ENCODE measurements at places on chromosomes 6 and 20. TPM values are rescaled to one million over a fixed set of nuclear protein-coding genes. Genes with fewer than 3 reads are reported as not detected.

DNA sequence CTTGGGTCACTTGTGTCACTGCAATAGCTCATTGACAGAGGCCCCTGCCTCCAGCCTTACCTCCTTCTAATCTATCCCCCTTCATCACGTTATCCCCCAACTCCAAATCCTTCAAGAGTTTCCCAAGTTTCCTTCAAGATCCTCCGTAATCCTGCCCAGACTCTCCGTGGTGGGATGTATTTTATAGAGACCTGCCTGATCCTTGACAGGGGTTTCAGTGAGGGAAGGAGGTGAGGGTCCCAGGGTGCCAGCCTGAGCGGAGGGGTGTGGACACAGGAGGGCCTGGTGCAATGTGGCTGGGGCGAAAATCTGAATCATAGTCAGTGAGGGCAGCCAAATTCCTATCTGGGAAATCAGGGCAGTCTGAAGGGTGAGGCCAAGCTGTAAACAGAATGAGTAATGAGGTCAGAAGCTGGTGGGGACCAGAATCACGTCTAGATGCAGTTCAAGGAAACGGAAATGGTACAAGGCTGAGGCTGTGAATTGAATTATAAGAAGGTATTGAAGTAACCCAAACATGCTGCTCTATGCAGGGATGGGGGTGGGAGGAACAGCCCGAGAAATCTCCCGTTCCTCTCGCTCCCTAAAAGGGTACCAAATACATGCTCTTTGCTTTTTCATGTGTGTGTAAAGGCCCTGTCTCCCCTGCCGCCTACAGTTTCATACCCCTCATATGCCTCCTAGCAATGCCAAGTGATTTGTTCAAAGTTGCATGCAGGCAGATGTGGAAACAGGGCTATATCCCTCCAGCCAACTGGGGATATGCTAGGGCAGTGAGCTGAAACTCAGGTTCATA lies 35.4 kb upstream of the PIM1 start:
- no peaks in the 10 kb centered on the region for H3K27me3 ChIP-seq
- peaks cover 75% of the 10 kb centered on the region for H3K4me1 ChIP-seq
- H3K4me3 ChIP-seq = no peak overlapping the region
- DNase-seq = no peak

GRCh38 chr6:134642279-134642678 lies 307.6 kb downstream of the ALDH8A1 start:
- H3K4me3 ChIP-seq = no peak overlapping the region
- no peaks in the 10 kb centered on the region for H3K27me3 ChIP-seq
- no peak for DNase-seq
- peaks cover 25% of the 10 kb centered on the region for H3K4me1 ChIP-seq
- no peaks in the 10 kb centered on the region for H3K36me3 ChIP-seq

DNA sequence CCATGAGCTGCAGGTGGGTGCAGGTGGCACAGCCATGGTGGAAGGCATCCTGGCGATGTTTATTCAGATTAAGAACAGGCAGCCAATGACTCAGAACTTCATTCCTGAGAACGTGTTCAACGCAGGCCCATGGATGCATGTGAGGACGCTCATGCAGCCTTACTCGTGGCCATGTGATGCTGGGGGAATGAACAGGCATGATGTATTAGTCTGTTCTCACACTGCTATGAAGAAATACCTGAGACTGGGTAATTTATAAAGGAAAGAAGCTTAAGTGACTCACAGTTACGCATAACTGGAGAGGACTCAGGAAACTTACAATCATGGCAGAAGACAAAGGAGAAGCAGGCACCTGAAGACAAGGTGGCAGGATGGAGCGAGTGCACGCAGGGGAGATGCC lies 146.6 kb downstream of the RNASET2 start:
- peaks cover 5% of the 10 kb centered on the region for H3K27me3 ChIP-seq
- no peaks in the 10 kb centered on the region for H3K4me1 ChIP-seq
- DNase-seq = no peak
- H3K36me3 ChIP-seq = peaks cover 6% of the 10 kb centered on the region
- no peak overlapping the region for H3K27ac ChIP-seq
- no peak overlapping the region for H3K4me3 ChIP-seq

DNA sequence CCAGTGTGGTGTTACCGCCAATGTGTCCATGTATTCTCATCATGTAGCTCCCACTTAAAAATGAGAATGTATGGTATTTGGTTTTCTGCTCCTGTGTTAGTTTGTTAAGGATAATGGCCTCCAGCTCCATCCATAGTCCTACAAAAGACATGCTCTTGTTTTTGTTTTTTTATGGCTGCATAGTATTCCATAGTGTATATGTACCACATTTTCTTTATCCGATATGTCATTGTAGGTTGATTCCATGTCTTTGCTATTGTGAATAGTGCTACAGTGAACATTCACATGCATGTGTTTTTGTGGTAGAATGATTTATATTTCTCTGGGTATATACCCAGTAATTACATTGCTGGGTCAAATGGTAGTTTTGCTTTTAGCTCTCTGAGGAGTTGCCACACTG lies 207.2 kb downstream of the CDKAL1 start:
- no peaks in the 10 kb centered on the region for H3K27me3 ChIP-seq
- H3K4me3 ChIP-seq = no peak overlapping the region
- DNase-seq = no peak
- H3K27ac ChIP-seq = peak overlapping the region; percentile 43
- H3K36me3 ChIP-seq = peaks cover 21% of the 10 kb centered on the region
- H3K4me1 ChIP-seq = peaks cover 45% of the 10 kb centered on the region

DNA sequence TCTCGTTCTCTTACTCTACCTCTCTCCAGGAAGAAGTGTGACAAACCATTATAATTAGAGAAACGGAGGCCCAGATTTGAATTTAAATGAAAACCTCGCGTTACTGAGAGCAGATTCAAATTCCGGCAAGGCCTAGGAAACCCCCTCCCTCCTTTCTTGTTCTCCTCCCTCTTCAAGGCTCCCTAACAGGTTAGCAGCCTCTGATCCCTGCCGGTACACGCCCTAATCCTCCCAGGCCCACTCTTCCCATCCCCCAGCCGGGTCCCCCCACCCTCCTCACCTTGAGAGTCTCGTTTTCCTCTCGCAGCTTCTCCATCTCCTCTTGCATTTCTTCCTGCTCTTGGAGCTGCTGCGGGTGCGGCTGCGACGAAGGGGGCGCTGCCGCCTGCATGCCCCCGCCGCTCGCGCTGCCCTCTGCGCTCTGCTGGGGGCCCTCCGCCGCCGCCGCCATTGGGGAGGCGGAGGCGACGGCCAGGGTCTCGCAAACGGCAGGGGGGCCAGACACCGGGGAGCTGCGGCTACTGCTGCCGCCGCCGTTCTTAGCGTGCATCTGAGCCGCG lies 3.8 kb downstream of the MTCL3 start:
- H3K4me3 ChIP-seq = peak overlapping the region; percentile 62
- DNase-seq = no peak
- peaks cover 6% of the 10 kb centered on the region for H3K4me1 ChIP-seq

- no peak for DNase-seq
- H3K4me3 ChIP-seq = no peak overlapping the region
- H3K27me3 ChIP-seq = no peaks in the 10 kb centered on the region
- no peaks in the 10 kb centered on the region for H3K36me3 ChIP-seq
These were observed 30.0 kb downstream of the SIRPA start for GRCh38 chr20:1924910-1925861.

- no peak overlapping the region for H3K27ac ChIP-seq
- H3K27me3 ChIP-seq = peaks cover 14% of the 10 kb centered on the region
- no peak overlapping the region for H3K4me3 ChIP-seq
- H3K4me1 ChIP-seq = peaks cover 16% of the 10 kb centered on the region
- no peak for DNase-seq
- H3K36me3 ChIP-seq = no peaks in the 10 kb centered on the region
These were observed 107.6 kb downstream of the MYLK4 start for GRCh38 chr6:2643130-2643529.

- H3K27me3 ChIP-seq = no peaks in the 10 kb centered on the region
- H3K36me3 ChIP-seq = no peaks in the 10 kb centered on the region
- no peak overlapping the region for H3K27ac ChIP-seq
- DNase-seq = no peak
- no peak overlapping the region for H3K4me3 ChIP-seq
These were observed 737.0 kb upstream of the ADGRB3 start for GRCh38 chr6:67897998-67898607.

- no peak overlapping the region for H3K27ac ChIP-seq
- H3K4me3 ChIP-seq = no peak overlapping the region
- DNase-seq = no peak
- peaks cover 15% of the 10 kb centered on the region for H3K27me3 ChIP-seq
- H3K36me3 ChIP-seq = no peaks in the 10 kb centered on the region
These were observed 530.1 kb upstream of the NOX3 start for GRCh38 chr6:155985660-155986138.

- peaks cover 3% of the 10 kb centered on the region for H3K27me3 ChIP-seq
- H3K36me3 ChIP-seq = peaks cover 6% of the 10 kb centered on the region
- DNase-seq = no peak
- peaks cover 25% of the 10 kb centered on the region for H3K4me1 ChIP-seq
These were observed 195.2 kb downstream of the LY86 start for GRCh38 chr6:6783721-6784120.

GRCh38 chr6:56372406-56372995 lies 125.1 kb upstream of the COL21A1 start:
- H3K4me1 ChIP-seq = peaks cover 65% of the 10 kb centered on the region
- no peak for DNase-seq
- no peak overlapping the region for H3K4me3 ChIP-seq
- H3K36me3 ChIP-seq = no peaks in the 10 kb centered on the region

DNA sequence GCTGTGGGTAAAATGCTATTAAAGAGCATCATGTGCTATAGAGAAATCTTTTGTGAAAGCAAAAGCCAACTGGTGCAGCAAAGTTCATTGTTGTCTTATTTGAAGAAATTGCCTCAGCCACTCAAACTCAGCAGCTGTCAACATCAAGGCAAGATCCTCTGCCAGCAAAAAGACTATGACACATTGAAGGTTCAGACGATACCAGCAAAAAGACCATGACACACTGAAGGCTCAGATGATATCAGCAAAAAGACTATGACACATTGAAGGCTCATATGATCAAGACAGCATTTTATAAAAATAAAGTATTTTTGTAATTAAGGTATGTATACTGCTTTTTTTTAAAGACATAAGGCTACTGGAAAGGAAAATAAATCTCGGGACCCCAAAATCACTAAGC lies 118.4 kb upstream of the RUNX2 start:
- no peak overlapping the region for H3K4me3 ChIP-seq
- no peak for DNase-seq

- DNase-seq = no peak
- no peaks in the 10 kb centered on the region for H3K27me3 ChIP-seq
- no peak overlapping the region for H3K27ac ChIP-seq
- peaks cover 6% of the 10 kb centered on the region for H3K4me1 ChIP-seq
These were observed 99.2 kb downstream of the HIVEP1 start for GRCh38 chr6:12111363-12111670.

DNA sequence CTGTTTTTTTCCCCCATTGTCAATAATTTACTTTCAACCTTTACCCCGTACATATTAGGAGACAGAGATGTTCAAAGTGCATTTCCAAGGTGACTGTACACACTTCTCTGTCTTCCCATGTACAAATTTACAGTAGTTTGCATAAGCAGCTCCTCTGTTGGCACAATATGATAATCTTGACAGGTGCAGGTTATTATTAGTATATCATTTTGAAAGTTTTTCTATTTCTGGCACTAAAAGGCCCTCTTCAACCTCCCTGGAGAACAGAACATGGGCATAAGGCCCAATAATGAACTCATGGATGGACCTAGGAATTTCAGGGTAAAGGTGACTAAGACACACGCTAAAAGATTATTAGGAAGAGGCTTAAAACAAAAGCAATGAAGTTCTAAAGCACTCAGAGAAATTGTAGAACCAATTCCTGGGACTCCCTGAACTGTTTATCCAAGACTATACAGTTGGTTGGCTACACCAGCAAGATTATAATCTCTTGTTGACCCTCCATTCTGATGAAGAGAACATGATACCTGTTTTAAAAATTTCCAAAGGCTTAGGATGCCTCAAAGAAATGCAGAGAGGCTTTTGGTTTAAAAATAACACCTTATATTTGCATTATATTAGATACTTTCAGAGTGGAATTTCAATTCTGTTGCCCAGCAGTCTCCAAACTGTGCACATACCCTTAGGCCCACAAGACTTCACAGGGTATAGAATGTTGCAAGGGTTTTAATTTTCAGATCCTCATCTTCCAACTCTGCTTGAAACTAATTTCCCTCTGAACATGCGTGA lies 1.1 kb downstream of the AIG1 start:
- H3K27ac ChIP-seq = peak overlapping the region; percentile 96
- no peaks in the 10 kb centered on the region for H3K36me3 ChIP-seq
- no peaks in the 10 kb centered on the region for H3K27me3 ChIP-seq
- H3K4me1 ChIP-seq = peaks cover 36% of the 10 kb centered on the region
- H3K4me3 ChIP-seq = peak overlapping the region; percentile 86
- DNase-seq = no peak

DNA sequence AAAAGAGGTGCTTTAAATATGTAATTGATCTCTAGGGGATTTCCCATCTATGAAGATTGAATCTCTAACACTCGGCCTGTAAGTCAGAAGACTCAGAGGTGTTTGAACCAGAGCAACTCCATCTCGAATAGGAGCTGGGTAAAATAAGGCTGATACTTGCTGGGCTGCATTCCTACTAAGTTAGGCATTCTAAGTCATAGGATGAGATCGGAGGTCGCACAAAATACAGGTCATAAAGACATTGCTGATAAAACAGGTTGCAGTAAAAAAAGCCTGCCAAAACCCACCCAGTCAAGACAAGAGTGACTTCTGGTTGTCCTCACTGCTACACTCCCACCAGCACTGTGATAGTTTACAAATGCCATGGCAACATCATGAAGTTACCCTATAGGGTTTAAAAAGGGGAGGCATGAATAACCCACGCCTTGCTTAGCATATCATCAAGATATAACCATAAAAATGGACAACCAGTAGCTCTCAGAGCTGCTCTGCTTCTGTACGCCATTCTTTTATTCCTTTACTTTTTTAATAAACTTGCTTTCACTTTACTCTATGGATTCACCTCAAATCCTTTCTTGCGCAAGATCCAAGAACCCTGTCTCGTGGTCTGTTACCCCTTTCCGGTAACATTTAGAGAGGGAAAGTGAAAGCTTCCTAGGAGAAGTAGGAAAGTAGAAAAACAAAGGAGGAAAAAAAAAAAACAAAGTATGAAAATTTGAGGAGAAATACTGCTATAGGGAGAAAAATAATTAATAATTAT lies 129.7 kb upstream of the PHACTR1 start:
- H3K36me3 ChIP-seq = no peaks in the 10 kb centered on the region
- no peaks in the 10 kb centered on the region for H3K27me3 ChIP-seq
- peaks cover 14% of the 10 kb centered on the region for H3K4me1 ChIP-seq
- DNase-seq = no peak

Gene CDH22
- total RNA-seq = 0.18 TPM

Gene PMEPA1
- 40.7 TPM for total RNA-seq

Gene DAAM2
- total RNA-seq = 15.2 TPM

Gene SPAG4
- total RNA-seq = 4.2 TPM

Gene NR2E1
- not detected for total RNA-seq

Gene ANKRD66
- not detected for total RNA-seq

Gene KCNB1
- 0.52 TPM for total RNA-seq

Gene PCSK2
- 0.29 TPM for total RNA-seq

Gene CST2
- total RNA-seq = 1.2 TPM

Gene FKBP1C
- 0.97 TPM for total RNA-seq

Gene GLP1R
- not detected for total RNA-seq

Gene CYP24A1
- 21.3 TPM for total RNA-seq

Measured in mesothelial cell of epicardium (in vitro differentiated cells).